HEK293T (cell line): ENCODE measurements at places on chromosomes 7 and 10.

DNA sequence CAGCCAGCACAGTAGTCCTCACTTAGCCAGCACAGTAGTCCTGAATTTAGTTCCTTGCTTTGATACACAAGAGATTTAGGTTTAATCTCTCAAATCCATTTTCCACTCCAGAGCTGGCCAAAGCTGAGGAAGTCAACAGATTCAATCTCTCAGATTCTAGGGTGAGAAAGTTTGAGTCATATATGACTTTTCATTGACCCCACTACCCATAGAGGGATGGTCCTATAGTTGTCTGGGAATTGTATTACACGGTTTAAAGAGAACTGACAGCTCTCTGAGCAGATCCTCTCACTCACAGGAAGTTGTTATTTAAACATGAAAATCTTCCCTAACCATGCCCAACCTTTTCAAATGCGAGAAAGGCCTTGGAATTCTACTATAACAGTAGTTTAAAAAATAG lies 641.8 kb upstream of the SEMA3D start:
- no peak for DNase-seq

DNA sequence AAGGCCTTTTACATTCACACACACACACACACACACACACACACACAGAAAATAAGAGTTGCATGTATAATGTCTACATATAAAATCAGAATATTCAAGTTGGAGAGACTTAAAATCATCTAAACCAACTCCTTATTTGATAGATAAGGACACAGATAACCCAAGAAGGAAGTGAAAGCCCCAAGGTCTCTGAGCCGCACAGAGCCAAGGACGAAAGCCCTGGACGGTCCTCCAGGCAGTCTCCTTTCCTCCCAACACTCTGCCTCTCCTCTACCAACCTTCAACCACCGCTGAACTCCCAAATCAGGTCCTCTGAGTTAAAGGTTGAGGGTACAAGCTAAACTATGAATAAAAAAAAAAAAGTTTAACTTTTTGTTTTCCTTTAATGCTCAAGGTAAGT lies 28.2 kb downstream of the UBE2H start:
- no peak for DNase-seq

GRCh38 chr7:151246102-151246850 lies 2.2 kb downstream of the SMARCD3 start:
- DNase-seq: no peak

- DNase-seq: no peak
Observed at GRCh38 chr10:30057894-30058556, 1.4 kb downstream of the JCAD start.

DNA sequence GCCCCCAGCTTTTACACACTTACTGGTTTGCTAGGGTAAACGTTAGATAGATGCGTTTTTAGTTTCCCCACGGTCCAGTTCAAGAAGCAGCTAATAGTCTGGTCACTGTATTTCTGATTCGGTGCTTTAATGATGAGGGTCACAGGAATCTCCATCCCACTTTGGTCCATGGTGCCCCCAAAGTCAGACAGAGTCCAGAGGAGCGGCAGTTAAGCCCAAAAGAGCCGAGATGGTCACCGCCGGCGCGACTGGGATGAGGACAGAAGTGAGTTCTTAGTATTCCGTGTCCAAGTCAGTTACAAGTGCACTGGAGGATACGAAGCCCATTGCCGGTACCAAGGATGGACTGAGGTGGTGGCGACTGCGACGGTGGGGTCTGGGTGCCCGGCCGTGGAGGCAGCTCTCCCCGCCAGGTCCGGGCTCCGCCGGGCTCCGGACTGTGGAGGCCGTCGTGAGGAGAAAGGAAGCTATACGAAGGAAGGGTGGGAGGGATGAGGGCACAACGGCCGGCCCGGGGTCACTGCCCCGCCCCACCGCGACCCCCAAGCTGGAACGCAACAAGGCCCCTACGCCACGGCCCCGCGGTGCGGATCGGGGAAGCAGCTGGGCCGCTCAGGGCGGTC lies 663 bp downstream of the HERPUD2 start:
- peak; percentile 19 for DNase-seq

- DNase-seq: no peak
Observed at GRCh38 chr10:84331091-84331490, 2.7 kb downstream of the CCSER2 start.

GRCh38 chr7:133613250-133613790 lies 360.4 kb downstream of the EXOC4 start:
- DNase-seq: no peak

DNA sequence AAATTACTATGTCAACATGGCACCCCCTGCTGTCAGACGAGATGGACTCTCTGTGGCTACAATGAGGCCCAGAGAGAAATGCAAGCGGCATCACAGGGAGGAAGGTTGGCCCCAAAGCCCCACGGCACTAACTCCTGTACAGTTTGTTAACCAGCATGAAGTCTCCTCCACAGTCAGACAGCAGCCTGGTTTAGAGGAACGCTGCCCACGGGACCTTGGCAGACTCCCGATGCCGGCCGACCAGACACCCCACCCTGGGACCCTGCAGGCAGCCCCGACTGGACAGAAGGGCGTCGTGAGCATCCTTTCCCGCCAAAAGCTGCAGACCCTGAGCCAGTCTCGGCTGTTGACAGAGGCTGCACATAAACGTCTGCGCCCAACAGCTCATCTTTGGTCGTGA lies 158.8 kb downstream of the DIP2C start:
- DNase-seq: no peak

GRCh38 chr7:28125431-28126409 lies 54.9 kb downstream of the JAZF1 start:
- DNase-seq: no peak

- no peak for DNase-seq
Observed at GRCh38 chr7:2736411-2736914, 48.5 kb downstream of the AMZ1 start.

DNA sequence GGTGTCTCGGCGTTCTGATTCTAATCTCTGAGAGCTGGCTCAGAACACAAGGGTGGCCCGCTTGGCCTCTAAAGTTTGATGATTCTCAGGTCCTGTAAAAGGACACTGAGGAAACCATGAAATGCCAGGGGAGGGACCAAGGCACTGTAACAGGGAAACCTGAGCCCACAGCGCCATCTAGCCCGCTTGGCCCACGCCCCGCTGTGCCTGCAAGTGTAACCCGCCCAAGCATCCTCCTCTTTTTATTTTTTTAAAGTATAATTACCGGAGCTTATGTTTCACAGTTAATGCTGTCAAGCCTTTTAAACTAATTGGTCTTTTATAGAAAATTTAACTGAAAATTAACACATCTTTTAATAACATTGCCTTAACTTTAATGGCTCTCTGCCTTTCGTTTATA lies 734.7 kb downstream of the KCNMA1 start:
- DNase-seq: peak; percentile 64

DNA sequence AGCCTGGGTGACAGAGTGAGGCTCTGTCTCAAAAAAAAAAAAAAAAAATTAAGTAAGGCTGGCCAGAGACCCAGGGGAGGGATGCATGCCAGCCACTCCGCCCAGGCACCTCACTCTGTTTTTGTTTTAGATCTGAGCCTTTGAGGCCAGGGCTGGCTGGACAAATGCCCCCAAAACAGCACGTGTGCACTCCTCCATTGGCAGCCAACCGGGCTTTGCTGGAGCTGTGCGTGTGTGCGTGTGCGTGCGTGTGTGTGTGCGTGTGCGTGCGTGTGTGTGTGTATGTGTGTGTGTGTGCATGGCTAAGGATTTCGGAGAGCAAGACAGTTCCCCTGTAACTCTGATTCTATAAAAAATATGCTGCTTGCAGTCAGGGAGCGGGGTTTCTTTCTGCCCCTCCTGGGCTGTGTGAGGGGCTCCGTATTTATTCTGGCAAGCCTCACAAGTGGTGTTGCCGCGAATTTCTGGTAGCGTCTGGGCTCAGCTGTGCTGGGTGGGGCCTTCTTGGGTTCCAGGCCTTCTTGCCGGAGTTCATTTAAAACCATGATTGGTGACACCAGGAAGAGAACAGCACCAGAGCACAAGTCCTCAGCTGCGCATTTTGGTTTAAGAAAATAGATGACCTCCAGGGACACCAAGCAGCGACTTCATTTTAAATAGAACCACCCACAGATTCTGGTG lies 28.1 kb upstream of the UNCX start:
- no peak for DNase-seq

DNA sequence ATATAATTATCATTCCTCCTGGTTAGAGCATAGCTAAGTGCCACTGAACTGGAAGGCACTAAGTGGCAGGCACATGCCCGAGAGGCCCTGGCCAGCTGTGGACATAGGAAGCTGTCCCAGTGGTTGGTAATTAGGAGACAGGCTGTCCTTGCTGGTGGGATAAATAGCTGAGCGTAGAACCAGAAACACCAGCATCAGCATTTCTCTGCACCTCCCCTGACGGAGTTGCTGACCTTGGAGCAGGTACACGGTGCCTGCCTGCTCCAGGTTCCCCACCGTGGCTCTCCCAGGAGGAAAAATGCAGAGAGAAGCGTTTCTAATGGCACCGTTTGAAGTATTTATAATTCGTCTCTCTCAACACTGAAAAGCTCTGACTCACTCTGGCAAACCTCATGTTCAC lies 5.6 kb upstream of the ABLIM1 start:
- no peak for DNase-seq

DNA sequence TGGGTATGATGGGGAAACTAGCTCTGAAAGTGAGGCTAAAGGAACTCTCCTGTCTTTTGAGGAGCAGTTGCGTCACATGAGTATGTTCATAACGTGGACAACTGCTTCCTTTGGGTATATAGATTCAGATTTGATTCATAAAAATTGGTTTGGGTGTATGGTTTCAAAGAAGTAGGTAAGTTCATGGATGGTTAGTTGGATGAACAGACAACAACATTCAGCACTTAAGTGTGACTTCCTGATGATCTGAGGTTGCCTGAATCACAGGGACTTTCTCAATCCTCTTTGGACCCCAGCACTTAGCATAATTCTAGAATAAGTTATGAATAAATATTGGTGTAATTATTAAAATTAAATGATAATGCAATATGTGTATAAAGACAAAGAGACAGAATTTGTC lies 43.4 kb downstream of the MACC1 start:
- DNase-seq: no peak

DNA sequence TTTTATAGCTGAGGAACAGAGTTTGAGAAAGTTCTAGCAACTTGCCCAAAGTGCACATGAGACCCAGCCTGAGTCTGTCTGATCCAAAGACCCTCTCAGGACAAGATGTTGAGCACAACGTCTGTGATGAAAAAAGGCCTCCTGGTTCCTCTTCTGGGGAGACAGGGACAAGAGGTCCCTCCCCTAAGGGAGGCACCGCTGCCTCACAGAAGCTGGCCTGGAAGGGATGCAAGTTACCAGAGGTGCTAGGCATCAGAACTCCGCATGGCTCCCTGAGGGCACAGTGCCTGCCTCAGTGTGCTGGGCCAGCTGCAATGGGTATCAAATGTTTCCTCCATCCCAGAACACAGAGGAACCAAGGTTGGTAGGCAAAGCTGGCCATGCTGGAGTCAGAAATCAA lies 302.4 kb downstream of the GRID1 start:
- no peak for DNase-seq

- DNase-seq: no peak
Observed at GRCh38 chr10:13820119-13820963, 233.6 kb downstream of the PRPF18 start.

DNA sequence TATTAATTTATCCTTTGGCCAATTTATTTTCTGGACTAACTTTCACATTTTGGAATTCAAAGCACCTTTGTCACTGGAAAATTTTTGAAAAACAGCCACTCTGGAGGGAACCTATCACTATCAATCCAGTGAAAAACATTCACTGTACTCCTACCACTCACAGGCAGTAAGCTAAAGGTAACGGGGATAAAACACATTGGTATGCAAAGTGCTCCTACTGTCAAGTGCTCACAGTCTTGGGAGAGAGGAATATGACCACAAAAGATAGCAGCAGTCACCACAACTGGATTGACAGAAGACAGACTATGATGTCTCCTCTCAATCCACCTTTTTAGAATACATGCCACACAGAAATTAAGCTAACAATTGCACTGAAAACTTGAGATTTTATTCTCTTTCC lies 13.3 kb downstream of the GSAP start:
- no peak for DNase-seq

DNA sequence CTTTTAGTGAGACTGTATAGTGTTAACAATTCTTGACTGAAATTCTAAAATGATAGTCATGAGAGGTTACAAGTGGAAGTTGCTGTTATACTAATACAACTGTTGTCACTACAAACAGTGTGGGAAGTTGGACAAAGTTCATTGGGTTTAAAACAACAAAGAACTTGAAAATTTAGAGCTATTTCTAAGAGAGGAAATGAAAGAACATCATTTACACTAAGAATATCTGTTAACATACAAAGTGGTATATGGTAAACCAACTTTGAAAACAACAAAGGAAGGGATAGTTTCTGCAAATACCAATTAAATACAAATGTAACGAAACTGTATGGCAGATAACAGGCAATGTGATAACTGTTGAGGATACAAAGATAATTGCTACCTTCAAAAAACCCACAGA lies 11.6 kb downstream of the MTPN start:
- DNase-seq: no peak

DNA sequence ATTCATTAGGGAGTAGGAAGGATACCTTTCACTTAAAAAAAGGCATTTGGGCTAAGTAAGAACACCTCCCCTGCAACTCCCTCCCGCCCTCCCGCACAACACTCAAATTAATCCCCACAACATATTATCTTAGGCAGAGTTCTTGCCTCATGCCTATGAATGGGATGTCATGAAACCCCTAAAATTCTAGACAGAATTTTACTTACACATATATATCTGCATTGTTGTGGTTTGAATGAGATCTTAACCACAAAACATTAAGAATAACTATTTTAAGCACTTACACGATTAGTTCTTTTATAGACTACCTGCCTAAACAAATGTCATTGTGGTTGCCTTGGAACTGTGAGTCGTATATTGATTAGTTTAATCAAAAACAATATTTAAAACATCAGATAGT lies 4.5 kb upstream of the ITGB1 start:
- DNase-seq: no peak

GRCh38 chr7:7653593-7654187 lies 13.1 kb downstream of the UMAD1 start:
- DNase-seq: peak; percentile 44

- no peak for DNase-seq
Observed at GRCh38 chr10:9560976-9561375, 1456.7 kb upstream of the CELF2 start.

GRCh38 chr7:137943132-137943551 lies 58.7 kb downstream of the CREB3L2 start:
- DNase-seq: no peak

GRCh38 chr10:5841965-5842364 lies 28.7 kb upstream of the GDI2 start:
- DNase-seq: no peak

DNA sequence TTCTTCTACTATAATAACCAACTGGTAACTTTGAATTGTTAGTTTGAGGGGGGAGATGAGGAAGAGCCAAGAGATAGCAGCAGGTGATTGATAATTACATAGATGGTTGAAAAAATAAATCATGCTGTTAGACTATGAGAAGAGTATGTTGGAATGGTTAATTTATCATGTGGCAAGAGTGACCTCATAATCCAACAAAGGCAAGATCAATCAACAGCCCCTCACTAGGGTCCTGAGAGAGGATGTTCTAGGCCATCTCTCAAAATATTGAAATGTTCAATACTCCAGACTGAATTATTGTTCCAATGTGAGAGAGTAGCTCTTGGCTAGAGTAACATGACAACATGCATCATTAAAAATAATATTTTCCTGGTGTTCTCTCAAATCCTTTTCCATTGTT lies 67.9 kb downstream of the ADD3 start:
- DNase-seq: no peak
